ENCODE measurements at places on chromosomes 7 and 10. TPM values are rescaled to one million over a fixed set of nuclear protein-coding genes. Genes with fewer than 3 reads are reported as not detected.

GRCh38 chr10:58797356-58797755 is 284.7 kb downstream of the BICC1 start:
- no peak for DNase-seq

- DNase-seq: no peak
Observed at GRCh38 chr7:45680776-45681175, 106.6 kb downstream of the ADCY1 start.

Gene HOXA5
- 133 TPM for total RNA-seq

GRCh38 chr10:71881647-71882355 is 30.8 kb upstream of the PSAP start:
- no peak for DNase-seq

DNA sequence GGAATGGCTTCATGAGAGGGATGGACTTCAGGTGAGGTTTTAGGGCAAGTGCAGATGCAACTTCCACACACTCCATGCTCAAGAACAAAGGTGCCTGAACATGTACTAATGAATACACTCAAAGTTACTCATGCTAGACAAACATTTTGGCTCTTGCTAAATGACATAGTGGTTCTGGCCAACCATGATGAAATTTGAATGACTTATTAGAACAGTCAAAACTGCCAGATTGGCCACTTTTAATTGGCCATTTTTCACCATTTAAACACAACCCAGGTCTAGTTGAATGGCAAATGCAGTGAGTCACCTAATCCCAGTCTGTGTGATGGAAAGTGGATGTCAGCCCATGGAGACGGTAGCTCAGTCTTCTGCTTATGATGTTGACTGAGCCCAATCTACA is 4.9 kb upstream of the PTPRN2 start:
- DNase-seq: no peak

DNA sequence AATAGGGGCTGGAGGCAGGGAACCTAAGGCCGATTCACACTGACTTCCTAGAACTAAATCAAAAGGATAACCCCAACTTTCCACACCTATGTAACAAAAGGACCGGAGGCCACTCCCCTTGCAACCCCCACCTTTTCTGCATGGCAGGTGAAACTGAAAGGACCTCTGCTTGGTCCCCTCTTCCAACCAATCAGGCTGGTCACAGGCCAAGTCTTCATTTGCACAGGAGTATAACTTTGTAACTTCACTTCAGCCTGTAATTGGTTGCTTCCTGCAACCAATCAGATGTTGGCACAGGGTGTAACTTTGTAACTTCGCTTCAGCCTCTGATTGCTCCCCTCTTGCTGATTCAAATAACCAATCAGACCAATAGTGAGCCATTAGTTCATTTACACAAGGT is 190.0 kb downstream of the FAM107B start:
- DNase-seq: no peak

- DNase-seq: no peak
Observed at GRCh38 chr10:26219676-26220075, 3.1 kb downstream of the GAD2 start.

Gene PTF1A
- not detected for total RNA-seq

DNA sequence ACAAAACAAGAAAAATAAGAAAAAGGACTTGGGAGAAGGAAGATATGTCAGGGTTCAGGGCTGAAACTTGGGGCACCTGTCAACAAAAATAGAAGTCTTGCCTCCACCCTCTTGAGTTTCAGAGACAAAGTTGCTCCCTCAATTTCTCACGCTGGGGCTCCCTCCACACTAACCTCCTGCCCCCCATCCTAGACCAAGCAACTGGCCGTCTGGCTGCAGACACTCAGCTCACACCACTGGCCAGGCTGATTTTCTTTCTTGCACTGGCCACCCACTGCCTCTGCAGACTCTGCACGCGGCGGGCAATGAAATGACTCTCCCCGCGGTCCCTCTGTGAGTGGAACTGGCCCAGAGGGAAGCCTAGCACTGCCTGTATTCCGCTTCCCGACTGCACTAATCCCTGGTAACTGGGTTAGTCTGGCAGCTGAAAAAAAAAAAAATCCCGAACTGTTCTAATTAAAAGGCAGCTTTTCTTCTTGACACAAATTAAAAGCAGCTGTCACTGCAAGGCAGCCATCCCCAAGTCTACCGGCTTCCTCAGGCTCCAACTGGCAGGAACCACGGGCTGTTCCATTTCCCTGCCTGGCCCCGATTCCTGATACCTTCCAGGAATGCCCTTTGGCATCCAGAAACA is 83.5 kb downstream of the SPDYE5 start:
- no peak for DNase-seq

GRCh38 chr10:93344691-93345090 is 137.4 kb downstream of the MYOF start:
- no peak for DNase-seq

- no peak for DNase-seq
Observed at GRCh38 chr10:71575451-71575850, 144.1 kb downstream of the C10orf105 start.

Gene COX15
- 53.0 TPM for total RNA-seq

All from mesothelial cell of epicardium (in vitro differentiated cells).